ENCODE measurements at places on chromosomes 5 and 9.

GRCh38 chr9:93116072-93116961 lies 17.7 kb downstream of the NINJ1 start:
- peak; percentile 51 for DNase-seq

- DNase-seq = no peak
Measured at GRCh38 chr5:8944005-8944404, 601.9 kb downstream of the SEMA5A start.

DNA sequence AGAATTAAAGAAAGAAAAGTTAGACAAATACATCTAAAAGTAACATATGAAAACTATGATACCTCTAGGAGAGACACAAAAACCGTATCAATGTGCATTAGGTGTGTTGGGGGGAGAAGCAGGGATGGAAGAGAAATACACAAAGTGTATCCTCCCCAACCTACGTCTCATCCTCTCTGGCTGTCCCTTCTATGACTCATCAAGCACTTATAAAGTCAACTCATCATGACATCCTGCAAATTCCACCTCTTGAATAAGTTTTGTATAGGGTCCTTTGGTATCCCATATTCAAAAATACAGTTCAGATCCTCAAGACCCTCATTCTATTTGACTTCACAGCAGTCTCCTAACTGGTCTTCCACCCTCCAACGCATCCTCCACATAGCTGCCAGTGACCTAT lies 917.6 kb upstream of the DMAC1 start:
- peak; percentile 59 for DNase-seq

GRCh38 chr9:87643107-87643650 lies 82.7 kb upstream of the CTSL start:
- DNase-seq = no peak

DNA sequence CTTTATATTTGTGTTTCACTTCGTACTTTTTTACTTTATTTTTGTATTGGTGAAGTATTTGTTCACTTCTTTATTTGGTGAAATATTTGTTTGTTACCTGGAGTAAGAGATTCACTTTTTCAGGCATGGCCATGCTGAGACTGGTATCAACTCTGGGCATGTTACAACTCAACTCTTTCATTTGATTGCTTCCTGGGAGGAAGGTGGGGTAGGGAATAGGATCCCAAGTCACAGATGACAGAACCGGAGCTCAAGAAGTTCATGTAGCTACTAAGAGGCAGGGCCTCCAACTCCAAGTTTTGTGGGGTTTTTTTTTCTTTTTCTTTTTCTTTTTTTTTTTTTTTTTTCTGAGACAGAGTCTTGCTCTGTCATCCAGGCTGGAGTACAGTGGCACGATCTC lies 6.1 kb upstream of the ADGRD2 start:
- DNase-seq = no peak

DNA sequence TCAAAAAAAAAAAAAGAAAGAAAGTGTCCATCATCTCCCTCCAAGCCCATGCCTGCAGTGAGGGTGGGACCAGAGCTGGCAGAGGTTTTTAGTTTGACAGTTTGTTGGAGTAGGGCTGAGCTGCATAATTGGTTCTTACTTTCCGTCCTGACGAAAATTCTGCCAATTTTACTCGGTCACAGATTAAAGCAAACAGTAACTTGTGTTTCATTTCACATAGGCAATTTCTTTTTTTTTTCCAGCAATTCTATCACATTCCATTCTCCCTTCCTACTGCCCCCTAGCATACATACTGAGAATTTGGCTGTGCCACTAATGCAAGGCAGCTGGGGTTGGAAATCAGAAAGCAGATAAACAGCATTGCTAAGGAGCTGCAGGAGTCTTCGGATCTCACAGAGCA lies 132.4 kb downstream of the FRMD3 start:
- no peak for DNase-seq

DNA sequence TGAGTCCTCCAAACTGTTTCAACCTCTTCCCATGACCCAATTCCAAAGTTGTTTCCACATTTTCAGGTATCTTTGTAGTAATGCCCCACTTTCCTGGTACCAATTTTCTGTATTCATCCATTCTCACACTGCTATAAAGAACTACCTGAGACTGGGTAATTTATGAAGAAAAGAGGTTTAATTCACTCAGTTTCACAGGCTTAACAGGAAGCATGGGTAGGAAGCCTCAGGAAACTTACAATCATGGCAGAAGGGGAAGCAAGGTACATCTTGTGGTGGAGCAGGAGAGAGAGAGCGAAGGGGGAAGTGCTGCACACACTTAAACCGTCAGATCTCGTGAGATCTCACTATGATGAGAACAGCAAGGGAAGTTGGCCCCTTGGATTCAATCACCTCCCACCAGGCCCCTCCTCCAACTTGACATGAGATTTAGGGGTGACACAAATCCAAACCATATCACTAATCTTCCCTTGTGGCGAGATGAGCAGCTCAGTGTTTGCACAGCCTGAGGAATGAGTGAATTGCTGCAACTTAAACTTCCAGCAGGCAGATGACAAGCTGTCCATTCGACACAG lies 42.9 kb downstream of the TRIP13 start:
- no peak for DNase-seq

- no peak for DNase-seq
Measured at GRCh38 chr9:123072407-123072995, 39.0 kb downstream of the GPR21 start.

- DNase-seq = peak; percentile 82
Measured at GRCh38 chr5:13328316-13328715, 616.2 kb downstream of the DNAH5 start.

- DNase-seq = no peak
Measured at GRCh38 chr9:84791643-84792042, 122.1 kb downstream of the NTRK2 start.

DNA sequence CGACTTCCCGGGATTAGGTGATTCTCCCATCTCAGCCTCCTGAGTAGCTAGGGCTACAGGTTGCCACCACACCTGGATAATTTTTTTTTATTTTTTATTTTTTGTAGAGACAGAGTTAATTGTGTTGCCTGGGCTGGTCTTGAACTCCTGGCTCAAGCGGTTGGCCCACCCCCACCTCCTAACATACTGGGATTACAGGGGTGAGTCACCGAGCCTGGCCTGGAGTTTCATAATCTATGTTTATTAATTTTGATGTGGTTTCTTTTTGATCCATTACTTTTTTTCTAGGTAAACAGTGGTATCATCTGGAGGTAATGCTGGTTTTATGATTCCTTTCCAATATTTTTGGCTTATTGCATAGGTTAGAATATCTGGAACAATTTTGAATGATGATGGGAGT lies 54.2 kb downstream of the KIAA1958 start:
- DNase-seq = no peak

- DNase-seq = no peak
Measured at GRCh38 chr9:2228641-2229040, 213.5 kb downstream of the SMARCA2 start.

DNA sequence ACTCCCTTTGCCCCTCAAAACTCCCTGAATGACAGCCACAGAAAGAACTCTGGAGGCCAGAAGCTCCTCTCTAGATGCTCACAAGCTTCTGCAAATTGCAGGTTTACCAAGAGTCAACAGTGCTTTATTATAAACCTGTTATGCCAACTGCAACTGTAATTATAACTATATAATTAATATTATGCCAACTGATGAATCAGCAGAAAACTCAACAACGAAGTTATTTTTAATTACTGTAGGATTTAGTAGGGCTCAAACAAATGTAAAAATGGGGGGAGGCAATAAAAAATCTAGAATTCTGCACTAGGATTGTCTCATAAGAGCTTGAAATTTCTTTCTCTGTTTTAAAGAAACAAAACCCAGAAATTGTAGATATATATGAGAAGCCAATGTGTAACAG lies 37.0 kb upstream of the OR2K2 start:
- no peak for DNase-seq

- DNase-seq = no peak
Measured at GRCh38 chr9:19701991-19702390, 86.8 kb downstream of the SLC24A2 start.

DNA sequence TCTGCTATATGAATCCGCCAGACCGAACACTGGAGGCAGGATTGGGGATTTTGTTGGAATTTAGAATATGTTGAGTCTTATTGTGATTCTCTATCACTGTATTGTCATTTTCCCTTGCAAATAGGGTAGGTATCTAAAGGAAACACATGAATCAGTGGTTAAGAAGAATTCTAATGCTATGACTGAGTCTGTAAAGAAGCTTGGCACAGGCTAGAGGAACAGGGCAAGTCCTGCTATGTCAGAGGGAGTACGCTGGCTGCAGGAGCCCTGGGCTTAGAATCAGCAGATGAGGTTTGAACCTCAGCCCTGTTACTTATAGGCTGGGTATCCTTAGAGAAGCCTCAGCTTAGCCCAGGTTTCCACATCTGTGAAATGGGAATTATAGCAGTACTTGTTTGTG lies 198.1 kb downstream of the NR3C1 start:
- peak; percentile 86 for DNase-seq

- no peak for DNase-seq
Measured at GRCh38 chr5:66327008-66327407, 182.9 kb downstream of the SREK1 start.

DNA sequence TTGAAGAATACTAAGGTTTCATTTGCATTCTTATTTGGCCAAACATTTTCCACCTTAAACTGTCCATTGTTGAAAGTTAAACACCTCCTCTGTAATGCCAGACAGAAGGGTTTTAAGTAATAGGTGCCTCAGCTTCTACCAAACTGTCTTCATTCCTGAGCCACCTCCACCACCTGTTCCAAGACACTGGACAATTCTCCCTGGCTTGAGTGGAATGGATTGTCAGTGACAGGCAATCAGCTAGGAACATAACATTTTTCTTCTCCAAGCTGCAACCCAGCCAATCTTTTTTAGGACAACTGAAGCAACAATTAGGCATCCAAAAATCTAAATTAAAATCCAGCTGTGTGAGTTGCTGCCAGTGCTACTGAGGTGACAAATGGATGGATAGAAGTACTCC lies 73.9 kb upstream of the ICE1 start:
- no peak for DNase-seq

DNA sequence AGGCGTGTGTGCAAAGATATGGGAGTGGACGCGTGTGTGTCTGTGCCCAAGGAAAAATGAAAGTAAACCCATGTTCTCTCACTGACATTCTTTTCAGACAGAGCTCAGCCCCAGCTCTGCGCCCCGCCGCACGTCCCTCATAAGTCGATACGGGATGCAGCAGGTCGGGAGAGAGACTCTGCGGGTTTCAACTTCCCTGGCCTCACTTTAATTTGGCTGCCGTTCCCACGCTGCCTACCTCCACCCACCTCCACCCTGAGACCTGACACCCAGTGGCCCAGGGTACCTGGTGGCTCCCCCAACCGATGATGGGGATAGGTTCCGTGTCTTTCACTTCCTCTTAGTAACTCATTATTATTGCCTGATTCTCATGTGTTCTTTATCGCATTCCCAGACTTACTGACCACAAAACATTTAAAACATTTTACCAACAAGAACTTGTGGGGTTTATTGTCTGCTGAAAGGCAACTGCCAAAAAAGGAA lies 19.4 kb downstream of the LHX2 start:
- peak; percentile 53 for DNase-seq

- DNase-seq = no peak
Measured at GRCh38 chr9:124522121-124523098, 15.2 kb upstream of the NR5A1 start.

DNA sequence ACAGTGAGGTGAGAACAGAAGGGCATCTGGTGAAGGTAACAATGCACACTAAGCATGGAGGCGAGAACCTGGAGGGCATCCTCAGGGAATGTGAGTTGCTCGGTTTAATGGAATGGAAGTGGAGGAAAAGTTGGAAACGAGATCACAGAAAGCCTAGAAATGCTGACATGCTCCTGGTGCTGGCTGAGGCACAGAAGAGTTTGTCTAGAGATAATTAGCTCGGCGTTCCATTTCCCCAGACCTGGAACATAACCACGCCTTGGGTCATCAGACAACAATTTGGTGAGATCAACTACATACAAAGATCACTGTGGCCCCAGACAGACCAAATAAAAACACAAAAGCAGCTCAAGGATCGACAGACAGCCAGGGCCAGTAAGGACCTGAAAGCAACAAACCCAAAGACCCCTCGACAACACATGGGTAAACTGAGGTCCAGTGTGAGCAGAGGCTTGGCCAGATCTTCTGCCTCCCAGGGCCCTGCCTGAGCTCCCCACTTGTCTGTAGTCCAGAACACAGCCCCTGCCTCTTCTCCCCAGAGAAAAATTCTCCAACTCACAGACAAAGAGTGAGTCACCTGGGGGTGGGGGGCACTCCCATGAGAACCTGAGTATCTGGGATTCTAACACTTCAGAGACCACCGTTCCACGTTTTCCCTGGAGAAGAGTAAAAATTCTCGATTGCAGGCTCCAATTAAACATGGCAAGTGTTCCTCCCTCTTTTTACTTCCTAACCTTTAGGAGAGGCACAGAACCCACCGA lies 52.5 kb downstream of the SHB start:
- DNase-seq = peak; percentile 93

- DNase-seq = no peak
Measured at GRCh38 chr9:92496396-92497176, 14.3 kb upstream of the ASPN start.

DNA sequence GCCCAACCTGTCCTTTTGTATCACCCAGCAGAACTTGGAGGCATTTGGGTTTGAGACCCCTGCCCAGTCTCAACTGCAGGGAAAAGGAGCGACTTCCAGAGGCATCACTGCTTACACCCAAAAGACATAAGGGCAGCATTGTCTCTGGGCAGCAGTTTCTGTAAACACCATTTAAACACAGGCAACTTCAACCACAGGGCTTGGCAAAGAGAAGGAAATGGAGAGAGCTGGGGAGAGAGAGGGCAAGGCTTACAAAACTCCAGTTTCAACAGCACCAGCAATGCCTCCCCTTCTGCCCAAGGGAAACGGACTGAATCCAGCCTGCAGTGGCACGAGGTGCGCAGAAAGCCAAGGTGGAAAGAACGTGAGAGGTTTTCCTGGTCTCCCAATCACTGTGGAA lies 147.6 kb downstream of the ROR2 start:
- DNase-seq = no peak

GRCh38 chr9:125397736-125398135 lies 136.1 kb downstream of the GAPVD1 start:
- DNase-seq = no peak

GRCh38 chr5:40428126-40428525 lies 251.6 kb upstream of the PTGER4 start:
- peak; percentile 43 for DNase-seq

DNA sequence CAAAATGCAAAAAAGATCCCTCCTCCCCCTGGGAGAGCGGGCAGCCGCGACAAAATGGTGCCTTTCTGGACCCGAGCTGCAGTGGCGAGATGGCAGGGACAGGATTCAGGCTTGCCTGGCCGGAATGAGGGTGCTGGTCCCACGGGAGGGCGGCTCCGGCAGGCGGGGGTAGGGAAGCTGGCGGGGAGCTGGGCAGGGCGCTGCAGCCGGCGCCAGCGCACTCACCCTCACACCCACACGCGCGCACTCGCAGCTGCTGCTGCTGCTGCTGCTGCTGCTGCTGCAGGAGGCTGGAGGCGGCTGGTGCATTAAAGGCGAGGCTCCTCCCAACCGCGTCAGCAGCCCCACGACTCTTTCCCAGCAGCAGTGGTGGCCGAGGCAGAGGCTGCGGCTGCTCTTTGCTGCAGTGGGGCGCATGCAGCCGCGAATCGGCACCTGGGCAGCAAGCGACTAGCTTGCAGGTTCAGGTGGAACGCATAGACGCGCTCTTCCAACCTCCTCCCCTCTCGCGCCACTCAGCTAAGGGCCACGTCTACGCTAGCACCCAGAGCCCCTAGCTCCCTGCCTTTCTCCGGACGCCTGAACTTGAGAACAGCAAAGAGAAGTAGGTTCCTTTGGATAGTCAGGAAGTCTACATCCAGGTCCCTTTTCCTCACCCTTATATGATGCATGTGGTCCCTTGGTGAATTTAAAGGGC lies at the start of gene PPP2R2B:
Gene PPP2R2B (minus strand): TSS at position 282 of the 697 bp plus-strand sequence.
- peak; percentile 67 for DNase-seq
